T-cell (primary cell): ENCODE measurements at places on chromosomes 1 and 21. TPM values are rescaled to one million over a fixed set of nuclear protein-coding genes. Genes with fewer than 3 reads are reported as not detected.

Gene MSH4
- 0.54 TPM for total RNA-seq

Gene OR2L13
- total RNA-seq: not detected

Gene CDC20
- 2.8 TPM for total RNA-seq

DNA sequence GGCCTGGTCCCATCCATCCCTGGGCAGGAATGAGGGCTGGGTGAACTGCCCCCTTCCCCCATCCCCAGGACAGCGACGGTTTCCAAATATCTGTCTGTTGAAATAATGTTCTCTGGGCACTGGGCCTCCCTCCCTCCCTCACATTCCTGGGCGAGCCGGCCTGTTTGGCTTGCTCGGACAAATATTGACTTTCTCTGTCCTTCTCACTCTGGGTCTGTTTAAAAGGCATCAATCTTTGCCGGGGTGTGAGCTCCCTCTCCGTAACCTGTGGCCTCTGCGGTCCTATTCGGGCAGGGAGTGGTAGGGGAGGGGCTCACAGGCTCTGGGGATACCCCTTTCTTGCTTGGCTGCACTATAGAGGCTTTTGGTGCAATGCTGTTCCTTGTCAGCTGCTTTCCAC, 40.2 kb downstream of the FOXD2 start:
- H3K4me1 ChIP-seq: no peaks in the 10 kb centered on the region
- H3K27ac ChIP-seq: no peak overlapping the region
- H3K27me3 ChIP-seq: no peaks in the 10 kb centered on the region
- no peak overlapping the region for H3K4me3 ChIP-seq

DNA sequence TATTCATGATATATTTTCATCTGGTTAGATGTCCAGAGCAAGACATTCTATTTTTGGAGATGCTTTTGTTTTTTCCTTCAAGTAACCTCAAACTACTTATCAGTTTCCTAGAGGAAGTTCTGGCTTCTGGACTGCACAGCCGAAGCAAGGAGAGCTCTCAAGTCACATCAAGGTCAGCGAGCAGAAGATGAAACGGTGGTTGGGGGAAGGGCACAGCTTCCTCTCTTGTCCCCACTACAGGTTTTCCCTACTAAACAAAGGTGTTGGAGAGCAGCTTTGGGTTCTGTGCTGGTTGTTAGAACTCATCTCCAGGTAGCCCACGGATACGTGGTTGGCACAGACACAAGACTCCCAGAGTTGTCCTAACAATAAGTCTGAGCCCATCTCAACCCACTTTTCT, 5.1 kb upstream of the PLEKHO1 start:
- peaks cover 7% of the 10 kb centered on the region for H3K4me1 ChIP-seq
- DNase-seq: no peak
- no peak overlapping the region for H3K4me3 ChIP-seq
- H3K27ac ChIP-seq: no peak overlapping the region
- H3K36me3 ChIP-seq: no peaks in the 10 kb centered on the region

- H3K4me3 ChIP-seq: peak overlapping the region; percentile 66
- no peaks in the 10 kb centered on the region for H3K36me3 ChIP-seq
- no peak for DNase-seq
- H3K27me3 ChIP-seq: no peaks in the 10 kb centered on the region
- H3K4me1 ChIP-seq: peaks cover 20% of the 10 kb centered on the region
Measured at GRCh38 chr1:151458802-151459330, 428 bp downstream of the POGZ start.

- no peak for DNase-seq
- H3K4me3 ChIP-seq: no peak overlapping the region
- H3K4me1 ChIP-seq: no peaks in the 10 kb centered on the region
Measured at GRCh38 chr1:110184446-110184845, 25.7 kb upstream of the KCNC4 start.

GRCh38 chr1:230696722-230697437, 17.0 kb downstream of the AGT start:
- no peak overlapping the region for H3K4me3 ChIP-seq
- H3K36me3 ChIP-seq: peaks cover 21% of the 10 kb centered on the region
- H3K27ac ChIP-seq: no peak overlapping the region
- H3K4me1 ChIP-seq: no peaks in the 10 kb centered on the region
- DNase-seq: no peak

DNA sequence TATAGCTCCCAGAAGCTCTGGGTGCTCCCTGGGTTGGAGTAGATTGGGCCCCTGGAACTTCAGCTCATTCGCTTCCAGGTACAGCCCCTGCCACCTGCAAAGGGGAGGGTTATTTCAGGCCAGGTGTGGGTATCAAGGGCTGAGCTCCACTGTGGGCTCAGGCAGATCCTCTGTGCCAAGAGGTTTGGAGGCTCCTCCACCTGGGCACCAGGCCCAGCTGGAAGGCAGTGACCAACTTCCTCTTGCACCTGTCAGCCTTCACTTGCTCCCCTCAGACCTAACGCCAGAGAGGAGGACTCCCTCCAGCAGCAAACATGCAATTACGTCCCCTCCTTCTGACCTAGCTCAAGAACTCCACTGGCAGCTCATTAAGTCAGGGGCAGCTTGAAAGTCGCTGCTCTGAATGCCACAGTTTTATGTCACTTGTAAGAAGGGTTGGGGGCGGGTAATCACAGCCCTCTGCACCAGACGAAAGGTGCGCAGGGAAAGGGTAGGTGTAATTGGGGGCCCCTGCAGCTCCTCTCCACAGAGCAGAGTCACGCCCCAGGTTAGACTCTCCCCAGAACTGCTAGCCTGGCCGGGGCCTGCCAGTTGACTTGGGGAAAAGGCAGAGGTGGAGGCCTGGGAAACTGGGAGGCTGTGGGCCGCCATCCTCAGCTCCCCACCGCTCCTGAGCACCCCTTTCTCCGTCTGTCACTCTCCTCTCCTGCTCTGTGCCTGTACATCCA, 125.0 kb upstream of the TMPRSS2 start:
- H3K4me3 ChIP-seq: no peak overlapping the region
- no peaks in the 10 kb centered on the region for H3K4me1 ChIP-seq
- no peak overlapping the region for H3K27ac ChIP-seq
- no peak for DNase-seq

DNA sequence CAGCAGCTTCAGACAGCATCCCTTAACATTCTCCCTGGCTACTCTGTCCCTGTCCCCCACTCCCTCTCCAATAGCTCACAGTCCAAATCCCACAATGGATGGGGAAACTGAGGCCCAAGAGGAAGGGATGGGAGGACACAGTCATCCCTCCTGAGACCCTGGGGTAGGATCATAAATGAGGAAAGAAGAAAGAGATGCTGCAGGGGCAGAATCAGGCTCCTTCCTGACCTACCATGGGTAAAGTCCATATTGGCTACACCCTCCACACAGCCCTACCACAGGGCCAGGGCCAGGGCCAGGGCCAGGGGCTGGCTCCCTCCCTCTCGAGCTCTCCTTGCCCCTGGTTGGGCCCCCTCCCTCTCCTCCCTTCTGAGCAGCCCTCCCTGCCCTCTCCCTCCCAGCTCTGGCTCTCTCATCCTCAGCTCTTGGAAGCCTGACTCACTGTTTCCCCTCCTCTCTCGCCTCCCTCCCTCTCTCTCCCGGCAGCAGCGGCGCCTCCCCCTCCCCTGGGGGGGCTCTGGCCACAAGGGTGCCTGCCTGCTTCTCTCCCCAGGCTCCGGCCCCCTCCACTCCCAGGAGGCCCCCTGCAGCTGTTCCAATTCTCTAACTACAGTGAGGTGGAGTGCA, 4.9 kb downstream of the AHDC1 start:
- DNase-seq: no peak
- H3K27me3 ChIP-seq: no peaks in the 10 kb centered on the region
- H3K4me1 ChIP-seq: peaks cover 56% of the 10 kb centered on the region

- no peaks in the 10 kb centered on the region for H3K4me1 ChIP-seq
- H3K36me3 ChIP-seq: no peaks in the 10 kb centered on the region
- no peak overlapping the region for H3K27ac ChIP-seq
- no peak for DNase-seq
- H3K27me3 ChIP-seq: no peaks in the 10 kb centered on the region
Measured at GRCh38 chr1:178690496-178690895, 34.5 kb upstream of the RALGPS2 start.

DNA sequence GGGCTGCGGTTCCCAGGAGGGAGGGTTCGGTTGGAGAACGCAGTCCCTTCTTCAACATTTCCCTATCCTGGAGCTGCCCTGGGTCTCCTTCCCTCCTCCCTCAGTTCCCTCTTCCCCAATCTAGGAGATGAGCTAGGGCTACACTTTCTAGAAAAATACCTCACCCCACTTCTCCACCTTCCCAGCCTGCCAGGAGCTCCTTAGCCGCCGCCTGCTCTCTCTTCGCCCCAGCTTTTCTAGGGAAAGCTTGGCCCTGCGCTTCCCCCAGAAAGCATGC, 488 bp upstream of the ADAMTS1 start:
- peak overlapping the region; percentile 33 for H3K4me3 ChIP-seq
- H3K27ac ChIP-seq: no peak overlapping the region

DNA sequence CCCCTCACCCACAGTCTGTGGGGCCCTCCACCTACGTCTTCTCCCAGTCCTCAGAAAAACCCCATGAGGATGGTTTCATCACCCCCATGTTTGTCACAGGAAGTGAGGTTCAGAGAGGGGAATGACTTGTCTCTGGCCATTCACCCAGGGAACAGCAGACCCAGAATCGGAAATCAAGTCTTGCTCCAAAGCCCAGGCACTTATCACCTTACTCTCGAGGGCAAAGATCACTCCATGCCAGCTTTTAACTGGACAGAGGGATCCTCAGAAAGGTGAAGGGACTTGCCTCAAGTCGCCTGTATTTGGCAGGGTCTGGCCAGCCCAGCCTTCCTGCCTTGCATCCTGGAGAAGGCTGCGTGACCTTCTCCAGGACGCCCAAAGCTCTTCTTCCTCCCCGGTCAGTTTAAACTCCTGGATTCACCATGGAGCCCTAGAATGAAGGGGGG, 57.9 kb upstream of the SSBP3 start:
- H3K4me3 ChIP-seq: no peak overlapping the region
- no peaks in the 10 kb centered on the region for H3K36me3 ChIP-seq
- H3K27me3 ChIP-seq: no peaks in the 10 kb centered on the region

DNA sequence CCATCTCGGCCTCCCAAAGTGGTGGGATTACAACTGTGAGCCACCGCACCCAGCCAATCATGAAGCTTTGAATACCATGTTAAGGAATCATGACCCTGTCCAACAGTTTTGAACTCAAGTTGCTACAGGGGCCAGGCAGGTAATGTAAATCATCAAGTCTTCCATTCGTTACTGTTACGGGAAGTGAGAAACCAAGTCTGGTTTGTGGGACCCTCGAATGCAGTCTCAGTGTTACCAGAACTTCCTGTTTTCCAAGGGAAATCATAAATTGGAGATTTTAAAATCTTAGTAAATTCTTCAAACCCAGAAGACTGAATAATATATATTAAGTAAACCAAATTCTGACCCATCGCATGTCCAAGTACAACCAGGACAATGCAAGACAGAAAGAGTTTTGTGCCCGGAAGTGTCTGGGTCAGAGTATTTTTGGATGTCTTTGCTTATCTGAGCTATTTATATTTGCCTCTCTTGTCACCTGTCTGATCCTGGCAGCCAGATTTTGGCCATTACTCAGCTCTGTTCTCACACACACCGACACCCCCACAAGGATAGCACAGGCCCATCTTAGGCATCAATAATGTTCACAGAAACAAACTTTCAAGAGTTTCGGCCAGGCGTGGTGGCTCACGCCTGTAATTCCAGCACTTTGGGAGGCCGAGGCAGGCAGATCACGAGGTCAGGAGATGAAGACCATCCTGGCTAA, 8.8 kb downstream of the ATP5IF1 start:
- H3K36me3 ChIP-seq: no peaks in the 10 kb centered on the region
- no peak overlapping the region for H3K4me3 ChIP-seq
- peaks cover 59% of the 10 kb centered on the region for H3K4me1 ChIP-seq
- H3K27ac ChIP-seq: peak overlapping the region; percentile 95
- no peak for DNase-seq
